ENCODE measurements at places on chromosomes 7 and 10.

GRCh38 chr10:76991621-76992020, 646.0 kb downstream of the KCNMA1 start:
- no peak for DNase-seq

GRCh38 chr10:110498087-110498981, 627 bp downstream of the DUSP5 start:
- no peak for DNase-seq

GRCh38 chr7:142556740-142557139, 192.5 kb upstream of the PRSS1 start:
- DNase-seq: no peak

GRCh38 chr10:30829901-30830300, 200.3 kb upstream of the LYZL2 start:
- DNase-seq: no peak

DNA sequence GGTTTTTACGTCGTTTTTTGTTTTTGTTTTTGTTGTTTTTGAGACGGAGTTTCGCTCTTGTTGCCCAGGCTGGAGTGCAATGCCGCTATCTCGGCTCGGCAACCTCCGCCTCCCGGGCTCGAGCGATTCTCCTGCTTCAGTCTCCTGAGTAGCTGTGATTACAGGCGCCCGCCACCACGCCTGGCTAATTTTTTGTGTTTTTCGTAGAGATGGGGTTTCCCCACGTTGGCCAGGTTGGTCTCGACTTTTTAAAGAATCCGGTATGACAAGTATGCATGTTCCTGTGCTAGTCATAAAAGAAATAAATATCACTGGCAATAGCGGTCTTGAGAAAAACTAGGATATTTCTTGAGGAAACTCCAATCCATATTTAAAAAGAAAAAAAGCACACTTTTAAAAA, 2.7 kb upstream of the ARL4A start:
- no peak for DNase-seq

DNA sequence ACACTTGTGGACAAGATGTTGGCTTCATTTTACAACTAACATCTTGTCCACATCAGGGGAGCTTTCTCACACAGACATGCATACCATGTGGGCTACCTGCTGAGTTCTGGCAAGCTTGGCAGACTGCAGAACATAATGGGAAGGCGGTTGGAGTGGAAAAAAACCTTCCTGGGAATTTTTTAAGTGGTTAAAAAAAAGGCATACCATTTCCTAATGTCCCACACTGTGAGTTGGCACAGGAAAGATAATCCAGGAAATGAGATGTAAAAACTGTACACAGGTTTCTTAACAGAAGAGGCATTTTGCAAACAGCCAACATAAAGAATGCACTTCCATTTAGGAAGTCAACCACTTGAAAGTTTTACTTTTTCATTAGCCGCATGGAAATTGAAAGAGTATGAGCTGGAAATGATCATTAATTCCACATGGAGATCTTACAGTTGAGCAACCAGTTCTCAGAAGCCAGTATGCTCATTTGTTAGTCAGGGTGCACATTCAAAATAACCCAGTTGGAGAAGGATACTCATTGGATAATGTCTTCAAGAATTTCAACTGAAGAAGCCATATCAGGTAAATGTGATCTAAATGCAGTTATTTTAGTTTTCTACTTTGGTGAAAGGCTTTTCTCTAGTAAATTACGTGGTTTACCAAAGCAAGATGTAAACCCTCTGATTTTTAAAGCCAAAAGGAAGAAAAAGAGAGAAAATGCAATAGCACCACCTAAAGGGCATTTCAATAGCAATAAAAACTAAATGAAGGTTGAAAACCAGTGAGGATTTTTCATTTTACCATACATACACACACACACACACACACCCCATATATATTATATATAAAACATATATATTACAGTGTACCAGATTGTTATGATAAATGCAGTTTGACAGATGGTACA, 194.0 kb downstream of the TAX1BP1 start:
- DNase-seq: no peak

DNA sequence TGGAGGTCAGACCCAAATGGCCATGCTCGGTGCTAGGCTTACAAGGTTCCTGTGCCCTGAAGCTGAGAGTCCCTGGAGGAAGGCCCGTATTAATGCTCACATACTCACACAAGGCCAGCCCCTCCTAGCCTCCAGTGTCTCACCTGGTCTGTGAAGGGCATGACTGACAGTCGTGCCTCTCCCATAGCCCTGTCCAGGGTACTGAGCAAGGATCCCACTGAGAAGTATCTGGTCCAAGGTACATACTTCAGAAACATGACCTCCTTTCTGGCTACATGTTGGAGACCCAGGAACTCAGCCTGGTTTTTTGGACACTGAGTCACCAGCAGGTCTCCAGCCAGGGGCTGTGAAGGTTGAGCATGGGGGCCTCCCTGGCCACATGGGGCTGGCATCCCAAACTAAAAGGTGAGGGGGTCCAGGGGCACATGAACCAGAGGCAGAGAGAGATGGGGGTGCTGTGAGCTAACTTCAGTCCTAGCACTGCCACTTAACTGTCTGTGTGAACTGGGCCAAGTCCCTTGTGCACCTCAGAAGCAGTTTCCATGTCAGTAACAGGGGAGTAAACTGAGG, 17.6 kb upstream of the RASGEF1A start:
- DNase-seq: no peak

- no peak for DNase-seq
Measured at GRCh38 chr7:30559611-30560010, 35.1 kb upstream of the GARS1 start.

DNA sequence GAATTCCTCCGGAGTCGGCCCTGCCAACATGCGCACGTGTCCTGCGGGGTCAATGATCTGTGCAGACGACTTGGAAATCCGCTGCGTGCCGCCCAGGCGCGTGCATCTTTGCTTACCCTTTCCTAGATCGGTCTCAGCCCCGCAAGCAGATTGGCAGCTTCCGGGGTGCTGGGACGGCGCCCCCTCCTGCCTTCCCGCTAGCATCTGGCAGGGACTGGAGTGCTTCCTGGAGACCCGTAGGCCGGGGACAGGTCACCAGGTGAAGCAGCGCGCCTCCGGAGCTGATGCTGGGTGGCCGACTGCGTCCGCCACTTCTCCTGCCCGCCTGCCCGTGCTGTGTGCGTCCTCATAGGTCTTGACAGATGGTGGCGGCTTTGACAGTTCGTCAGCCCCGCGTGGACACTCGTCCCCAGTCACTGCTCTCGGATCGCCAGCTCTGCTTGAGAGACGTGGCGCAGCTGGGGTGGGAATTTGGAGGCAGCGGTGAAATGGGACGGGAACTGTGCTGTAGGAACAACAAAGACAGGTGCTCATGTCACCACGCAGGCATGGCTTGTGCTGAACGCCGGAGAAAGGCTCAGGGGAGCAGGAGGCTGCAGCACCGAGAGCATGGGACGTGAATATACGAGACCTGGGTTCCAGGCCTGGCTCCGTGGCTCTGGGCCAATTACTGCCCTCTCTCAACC, 21.9 kb upstream of the KCNK18 start:
- no peak for DNase-seq

DNA sequence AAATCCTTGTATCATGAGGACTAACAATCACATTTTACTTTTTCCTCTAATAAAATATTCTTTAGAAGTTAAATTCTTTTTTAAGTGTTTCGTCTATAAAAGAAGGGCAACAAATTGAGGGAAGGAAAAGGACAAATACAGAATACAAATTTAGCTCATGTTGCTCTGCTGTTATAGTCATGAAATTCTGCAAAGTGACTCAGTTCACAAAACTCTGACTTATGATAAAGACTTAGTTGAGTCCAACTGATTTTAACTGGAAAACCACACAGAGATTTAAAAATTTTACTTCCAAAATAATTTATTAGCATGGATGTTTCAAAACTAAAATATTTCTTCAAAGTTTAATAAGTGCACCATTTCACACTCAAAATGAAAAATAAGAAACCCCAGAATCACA, 75.0 kb upstream of the GPR22 start:
- DNase-seq: no peak

- no peak for DNase-seq
Measured at GRCh38 chr7:46450886-46451285, 529.8 kb upstream of the IGFBP3 start.

- no peak for DNase-seq
Measured at GRCh38 chr10:75395066-75395931, 6.3 kb downstream of the ZNF503 start.

- no peak for DNase-seq
Measured at GRCh38 chr10:101355072-101355706, 1.2 kb downstream of the BTRC start.

GRCh38 chr7:53101026-53101425, 65.6 kb downstream of the POM121L12 start:
- no peak for DNase-seq

DNA sequence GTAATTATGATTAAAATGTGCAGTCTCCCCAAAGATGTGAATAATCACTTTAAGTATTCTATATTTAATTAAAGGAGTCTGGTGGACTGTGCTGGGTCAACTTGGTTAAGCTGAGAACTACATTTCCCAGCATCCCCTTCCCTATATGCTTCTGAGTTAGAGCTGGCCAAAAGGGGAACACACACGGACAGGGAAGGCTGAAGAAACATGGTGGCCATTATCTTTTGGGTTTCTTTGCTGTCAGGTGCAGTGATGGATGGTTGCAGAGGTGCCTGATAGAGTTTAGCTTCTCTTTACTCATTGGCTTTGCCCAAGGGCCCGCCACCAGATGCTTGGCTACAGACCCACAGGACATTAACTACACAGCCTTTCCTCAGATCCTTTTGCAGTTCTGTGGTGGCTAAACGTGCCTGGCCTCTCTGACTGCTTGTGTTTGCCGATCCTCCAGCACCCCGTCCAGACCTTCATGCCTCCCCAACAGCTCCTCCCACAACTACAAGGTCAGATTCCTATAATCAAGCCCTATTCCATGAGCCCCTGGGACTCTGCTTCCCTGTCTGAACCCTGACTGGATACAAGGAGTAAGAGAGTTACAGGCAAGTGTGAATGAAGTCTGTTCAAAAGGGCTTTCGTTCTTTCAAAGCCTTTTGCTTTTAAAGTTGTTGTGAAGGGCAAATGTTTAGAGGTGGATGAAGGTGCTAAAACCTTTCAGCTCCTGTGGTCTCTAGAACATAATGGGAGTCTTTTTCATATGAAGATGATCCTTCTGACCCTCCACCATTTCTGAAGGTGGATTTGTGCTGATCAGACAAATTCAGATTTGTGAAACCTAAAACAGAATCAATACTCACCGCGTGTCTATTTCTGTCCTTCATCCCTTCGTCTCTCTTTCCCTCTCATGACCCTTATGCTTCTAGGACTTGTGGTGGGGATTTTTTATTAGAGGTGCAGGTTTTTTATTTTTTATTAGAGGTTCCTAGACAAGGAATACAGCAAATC, 21.5 kb downstream of the BUB3 start:
- DNase-seq: no peak

DNA sequence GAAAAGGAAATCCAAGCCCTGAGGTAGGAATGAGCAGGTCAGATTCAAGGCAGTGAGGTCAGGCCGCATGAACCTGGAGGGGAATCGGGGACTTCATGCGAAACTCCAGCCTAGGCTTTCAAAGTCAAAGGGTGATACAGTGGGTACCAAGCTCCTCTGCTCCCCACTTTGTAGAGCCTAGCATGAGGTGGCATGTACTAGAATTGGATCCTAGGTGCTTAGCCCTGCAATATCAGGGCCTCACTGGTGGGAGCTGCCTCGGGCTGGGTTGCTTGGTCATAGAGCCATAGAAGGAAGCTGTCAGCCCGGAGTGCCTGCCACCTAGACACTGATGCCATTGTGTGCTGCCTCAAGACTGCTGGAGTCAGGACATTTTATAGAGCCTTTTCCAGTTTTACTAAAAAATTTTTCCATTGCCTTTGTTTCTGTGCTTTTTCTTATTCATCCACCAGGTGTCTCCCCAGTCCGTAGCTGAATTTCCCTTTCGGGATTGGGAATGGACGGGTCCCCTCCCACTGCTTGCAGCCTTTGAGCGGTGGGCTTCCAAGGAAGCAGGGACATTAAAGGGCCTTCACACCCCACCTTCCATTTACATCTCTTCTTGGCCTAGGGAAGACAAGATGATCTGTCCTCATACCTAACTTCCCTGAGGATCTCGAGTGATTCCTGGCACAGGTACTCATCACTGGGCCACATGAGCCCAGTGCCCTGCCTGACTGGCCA, 5.5 kb upstream of the LZTS2 start:
- DNase-seq: no peak

GRCh38 chr7:302054-302992, 12.4 kb downstream of the FOXL3 start:
- no peak for DNase-seq

DNA sequence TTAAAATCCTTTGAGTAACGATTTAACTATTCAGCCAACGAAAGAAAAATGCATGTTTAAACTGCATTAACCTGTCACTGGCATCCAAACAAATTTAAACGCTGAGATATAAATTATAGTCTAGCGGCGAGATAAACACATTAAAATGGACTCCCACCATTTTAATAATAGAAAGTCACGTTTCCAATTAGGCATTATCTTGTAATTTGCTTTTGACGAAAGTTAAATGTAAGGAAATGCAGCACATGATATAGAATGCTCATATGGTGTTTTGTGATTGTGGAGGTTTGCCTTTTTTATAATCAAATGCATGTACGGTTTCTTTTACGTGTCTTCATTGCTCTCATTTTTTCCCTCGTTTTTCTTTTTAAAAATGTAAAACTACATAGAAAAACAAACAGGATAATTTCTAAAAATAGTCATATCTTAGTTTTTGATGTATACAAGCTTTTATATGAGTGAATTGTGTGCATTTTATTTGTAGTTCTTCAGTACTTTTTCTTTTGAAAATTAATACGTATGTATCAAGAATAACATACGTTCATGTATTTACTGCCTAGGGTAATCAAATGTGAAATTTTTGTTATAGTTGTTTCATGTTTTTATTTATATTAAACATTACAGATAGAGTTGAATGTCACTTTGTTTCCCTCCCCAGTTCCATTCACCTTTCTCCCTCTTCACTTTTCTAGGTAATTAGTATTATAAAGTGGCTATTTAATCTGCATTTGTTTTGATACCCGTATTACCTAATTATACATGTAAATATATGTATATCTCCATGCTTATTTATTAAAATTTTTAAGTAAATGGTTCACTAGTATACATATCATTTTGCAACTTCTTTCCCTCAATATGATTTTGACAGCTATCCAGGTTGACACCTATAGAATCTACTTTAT, 1.1 kb upstream of the KLF14 start:
- no peak for DNase-seq

DNA sequence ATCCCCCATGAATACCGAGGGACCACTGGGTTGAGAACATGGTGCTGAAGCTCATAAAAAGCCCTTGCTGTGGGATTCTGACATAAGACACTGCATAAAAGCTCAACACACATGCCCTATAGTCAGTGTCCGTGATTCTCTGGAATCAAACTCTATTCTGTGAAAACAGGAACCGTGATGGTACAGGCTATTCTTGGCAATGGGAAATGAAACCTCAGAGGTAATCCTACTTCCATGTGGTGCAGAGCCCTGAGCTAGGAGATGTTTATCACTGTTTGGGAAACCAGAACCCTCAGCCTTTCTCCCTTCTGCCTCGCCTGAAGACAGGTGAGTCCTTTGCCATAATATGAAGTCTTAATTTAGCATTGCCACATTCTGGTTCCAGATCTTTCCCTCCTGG, 80.8 kb upstream of the PRSS1 start:
- DNase-seq: no peak
